NCI-H1930 (cell line): ENCODE measurements at places on chromosomes 7 and 10.

DNA sequence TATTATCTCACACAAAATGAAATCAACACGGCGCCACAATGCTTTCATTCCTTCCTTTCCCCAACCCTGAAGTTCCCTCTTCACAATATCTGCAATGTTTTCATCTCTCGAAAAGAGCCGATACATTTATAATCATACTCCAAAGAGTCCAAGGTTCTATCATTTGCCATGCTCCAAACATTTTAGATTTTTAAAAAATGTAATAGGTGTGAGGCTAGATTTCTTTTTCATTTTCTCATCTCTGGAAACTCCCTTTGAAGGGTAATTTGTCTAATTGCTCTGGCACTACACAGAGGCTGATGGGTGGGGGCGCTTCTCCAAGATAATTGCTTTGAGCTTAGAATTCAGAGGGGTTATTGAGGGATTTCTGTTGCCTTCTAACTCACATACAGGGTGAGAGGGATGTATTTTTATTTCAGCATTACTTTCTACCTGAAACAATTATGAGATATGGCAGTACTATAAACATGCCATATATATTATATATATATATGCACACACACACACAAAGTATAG is 4.9 kb downstream of the DLX5 start:
- peak; percentile 75 for DNase-seq

- no peak for DNase-seq
These were observed 131.6 kb upstream of the KLF14 start for GRCh38 chr7:130865408-130866236.

- no peak for DNase-seq
These were observed 402.0 kb upstream of the ZWINT start for GRCh38 chr10:56763090-56763489.

DNA sequence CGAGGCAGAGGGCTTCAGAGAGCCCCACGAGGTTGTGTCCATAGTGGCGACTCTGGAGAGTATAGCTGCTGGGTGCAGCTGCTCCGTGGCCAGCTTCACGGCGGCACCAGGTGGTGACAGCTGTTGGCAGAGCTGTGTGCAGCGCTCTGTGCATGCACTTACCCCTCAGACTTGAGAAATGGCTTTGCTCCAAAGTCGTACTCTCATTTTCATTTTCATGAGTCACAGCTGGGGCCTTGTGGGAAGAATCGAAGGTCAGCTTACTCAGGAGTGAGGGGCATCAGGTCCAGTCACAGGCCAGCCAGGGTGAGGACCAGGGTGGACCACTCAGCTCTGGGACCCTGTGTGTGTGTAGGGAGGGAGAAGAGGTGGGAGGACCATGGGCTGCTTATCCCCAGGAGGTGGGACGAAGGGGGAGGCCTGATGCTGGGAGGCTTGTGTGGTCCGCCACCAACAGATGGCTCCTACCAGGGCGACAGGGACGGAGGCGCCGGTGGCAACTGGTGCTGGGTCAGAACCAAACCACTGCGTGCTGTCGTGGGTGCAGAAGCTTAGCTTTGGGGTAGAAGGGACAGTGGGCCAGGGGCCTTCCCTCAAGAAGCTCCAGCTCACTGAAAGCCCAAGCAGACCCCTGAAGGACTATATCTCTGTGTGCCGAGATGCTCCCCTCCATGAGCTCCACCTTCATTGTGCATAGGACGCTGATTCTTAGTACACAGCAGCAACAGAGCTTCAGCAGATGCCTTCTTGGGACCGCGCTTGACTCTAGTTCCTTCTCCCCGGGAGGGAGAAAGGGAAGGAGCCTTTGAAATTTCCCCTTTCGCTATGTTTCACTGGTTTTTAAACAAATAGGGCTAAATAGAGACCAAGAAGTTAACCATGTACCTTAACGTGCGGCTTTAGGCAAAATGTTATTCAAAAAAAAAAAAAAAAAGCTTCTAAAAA is 225.0 kb downstream of the CELF2 start:
- no peak for DNase-seq

DNA sequence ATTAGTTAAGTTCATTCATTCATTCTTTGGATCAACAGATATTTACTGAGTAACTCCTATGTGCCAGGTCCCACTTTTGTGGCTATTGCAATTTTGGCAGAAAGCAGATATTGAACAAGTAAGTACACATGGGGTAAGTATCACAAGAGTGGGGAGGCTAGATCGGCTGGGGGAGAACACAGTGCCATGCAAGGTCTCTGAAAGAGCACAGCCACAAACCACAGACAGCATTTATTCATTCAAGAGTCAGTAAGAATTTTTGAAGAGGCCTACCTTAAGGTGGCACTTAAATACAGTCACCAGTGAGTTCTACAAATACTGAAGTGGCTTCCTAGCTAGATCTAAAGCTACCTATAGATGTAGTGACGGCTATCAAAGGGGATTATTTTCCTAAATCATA is 304.2 kb downstream of the RNLS start:
- no peak for DNase-seq

DNA sequence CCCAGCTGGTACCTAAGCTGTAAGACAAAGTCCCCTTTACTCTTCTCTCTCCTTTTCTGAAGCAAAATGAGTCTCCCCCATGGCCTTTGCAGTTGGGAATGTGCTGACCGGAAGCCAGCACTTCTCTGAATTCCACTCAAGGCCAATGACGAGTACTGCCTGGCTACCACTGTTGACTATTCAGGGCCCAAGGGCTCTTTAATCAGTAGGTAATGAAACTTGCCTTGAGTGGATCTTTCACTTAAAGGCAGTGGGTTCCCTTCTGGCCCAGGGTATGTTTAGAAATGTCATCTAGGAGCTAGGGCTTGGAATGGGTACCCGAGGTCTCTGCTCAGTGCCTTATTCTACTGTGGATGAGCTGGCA is 197.1 kb downstream of the BBS9 start:
- DNase-seq = no peak

GRCh38 chr7:40057292-40057691 is 77.1 kb downstream of the MPLKIP start:
- no peak for DNase-seq

- DNase-seq = no peak
These were observed 151.0 kb upstream of the AHR start for GRCh38 chr7:17147409-17147808.

- peak; percentile 75 for DNase-seq
These were observed 5.7 kb downstream of the ATG9B start for GRCh38 chr7:151018421-151019129.

GRCh38 chr10:7756360-7756992 is 31.3 kb downstream of the KIN start:
- no peak for DNase-seq

DNA sequence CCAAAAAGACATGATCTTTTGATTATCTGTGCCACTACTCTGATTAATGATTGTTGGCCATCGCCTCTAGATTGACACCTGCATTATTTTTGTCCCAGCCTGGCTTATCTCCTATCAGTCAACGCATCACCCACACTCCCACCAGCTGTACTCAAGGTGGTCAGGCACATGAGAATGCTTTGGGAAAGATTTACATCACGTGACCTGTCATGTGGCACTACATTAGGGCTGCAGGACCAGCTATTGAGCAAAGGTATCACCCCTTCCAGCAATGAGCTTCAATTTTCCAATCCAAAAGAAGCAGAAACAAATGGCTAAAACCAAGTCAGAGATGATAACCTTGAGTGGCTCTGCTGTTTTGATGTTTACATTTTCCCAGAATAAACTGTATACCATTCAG is 204.3 kb downstream of the PLXNA4 start:
- DNase-seq = no peak

GRCh38 chr10:79223091-79224048 is 123.9 kb upstream of the PPIF start:
- DNase-seq = no peak

DNA sequence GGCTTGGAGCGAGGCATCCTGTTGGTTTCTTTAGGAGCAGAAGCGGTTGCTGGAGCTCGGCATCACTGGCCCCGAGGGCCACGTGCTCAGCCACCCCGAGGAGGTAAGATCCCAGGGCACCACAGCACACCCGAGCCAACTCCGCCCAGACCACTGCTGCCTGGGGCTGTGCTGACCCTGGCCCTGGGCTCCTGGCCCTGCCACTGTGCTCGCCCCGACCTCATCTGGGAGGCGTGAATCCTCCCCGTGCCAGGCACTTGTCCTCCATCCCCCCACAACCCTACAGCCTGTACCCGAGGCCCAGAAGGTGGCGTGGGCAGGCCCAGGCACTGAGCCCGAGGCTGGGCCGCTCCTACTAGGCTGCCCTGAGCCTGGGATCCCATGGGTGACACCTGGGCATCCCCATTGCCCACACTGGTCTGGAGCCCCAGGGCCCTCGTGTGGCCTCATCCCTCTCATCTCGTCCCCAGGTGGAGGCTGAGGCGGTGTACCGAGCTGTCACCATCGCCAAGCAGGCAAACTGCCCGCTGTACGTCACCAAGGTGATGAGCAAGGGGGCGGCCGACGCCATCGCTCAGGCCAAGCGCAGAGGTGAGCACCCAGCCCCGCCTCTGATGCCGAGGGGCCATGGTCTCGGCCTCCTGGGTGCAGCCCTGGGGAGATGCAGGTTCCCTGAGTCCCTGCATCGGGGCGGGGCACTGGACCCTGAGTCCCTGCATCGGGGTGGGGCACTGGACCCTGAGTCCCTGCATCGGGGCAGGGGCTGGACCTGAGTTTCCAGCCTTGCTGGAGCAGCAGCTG is 11.8 kb downstream of the DPYSL4 start:
- DNase-seq = no peak

- DNase-seq = no peak
These were observed 14.3 kb downstream of the ZMIZ2 start for GRCh38 chr7:44762726-44763522.

GRCh38 chr7:31873816-31874597 is 187.0 kb downstream of the PPP1R17 start:
- no peak for DNase-seq

DNA sequence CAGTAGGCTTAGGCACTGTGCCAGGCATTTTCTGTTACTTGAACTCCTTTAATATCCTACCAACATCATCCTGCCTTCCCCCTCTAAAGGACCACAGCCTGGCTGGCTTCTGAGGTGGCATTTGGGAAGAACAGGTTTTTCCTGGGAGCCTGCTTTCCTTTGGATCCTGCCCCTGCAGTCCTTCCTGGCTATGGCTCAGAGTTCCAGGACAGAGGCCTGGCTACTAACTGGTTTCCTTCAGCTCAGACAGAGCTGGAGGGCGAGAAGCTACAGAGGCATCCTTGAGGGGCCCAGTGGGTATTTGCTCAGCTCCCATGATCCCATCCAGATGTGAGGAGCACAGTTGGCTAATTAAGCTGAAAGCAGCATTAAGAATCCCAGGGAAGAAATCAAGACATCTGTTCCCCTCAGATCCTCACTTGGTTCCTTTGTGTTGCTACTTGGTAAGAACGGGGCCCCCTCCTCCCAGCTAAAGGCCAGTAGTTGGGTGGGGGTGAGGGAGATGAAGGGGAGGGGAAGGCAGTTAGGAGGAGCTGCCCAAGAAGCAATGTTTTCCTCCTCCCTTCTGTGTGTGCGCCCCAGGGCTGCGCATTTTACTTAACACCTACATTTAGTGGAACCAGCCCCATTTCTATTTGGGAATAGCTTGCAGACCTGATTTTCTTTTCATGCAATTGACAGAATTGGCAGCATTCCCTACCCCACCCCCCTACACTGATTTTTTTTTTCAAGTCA is 142.6 kb upstream of the SORCS3 start:
- DNase-seq = no peak

DNA sequence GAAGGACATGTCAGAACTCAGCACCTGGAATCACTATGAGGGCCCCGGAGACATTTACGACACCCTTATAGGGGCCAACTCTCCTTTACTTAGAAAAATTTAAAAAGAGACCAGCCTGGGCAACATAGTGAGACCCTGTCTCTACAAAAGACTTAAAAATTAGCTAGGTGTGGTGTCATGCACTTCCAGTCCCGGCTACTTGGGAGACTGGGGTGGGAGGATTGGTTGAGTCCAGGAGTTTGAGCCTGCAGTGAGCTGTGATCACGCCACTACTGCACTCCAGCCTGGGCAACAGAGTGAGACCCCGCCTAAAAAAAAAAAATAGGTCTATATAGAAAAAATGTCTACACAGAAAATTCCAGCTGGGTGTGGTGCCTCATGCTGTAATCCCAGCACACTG is 7.5 kb upstream of the CYTH3 start:
- DNase-seq = no peak

- DNase-seq = no peak
These were observed 53.7 kb downstream of the HACD1 start for GRCh38 chr10:17563452-17563851.

DNA sequence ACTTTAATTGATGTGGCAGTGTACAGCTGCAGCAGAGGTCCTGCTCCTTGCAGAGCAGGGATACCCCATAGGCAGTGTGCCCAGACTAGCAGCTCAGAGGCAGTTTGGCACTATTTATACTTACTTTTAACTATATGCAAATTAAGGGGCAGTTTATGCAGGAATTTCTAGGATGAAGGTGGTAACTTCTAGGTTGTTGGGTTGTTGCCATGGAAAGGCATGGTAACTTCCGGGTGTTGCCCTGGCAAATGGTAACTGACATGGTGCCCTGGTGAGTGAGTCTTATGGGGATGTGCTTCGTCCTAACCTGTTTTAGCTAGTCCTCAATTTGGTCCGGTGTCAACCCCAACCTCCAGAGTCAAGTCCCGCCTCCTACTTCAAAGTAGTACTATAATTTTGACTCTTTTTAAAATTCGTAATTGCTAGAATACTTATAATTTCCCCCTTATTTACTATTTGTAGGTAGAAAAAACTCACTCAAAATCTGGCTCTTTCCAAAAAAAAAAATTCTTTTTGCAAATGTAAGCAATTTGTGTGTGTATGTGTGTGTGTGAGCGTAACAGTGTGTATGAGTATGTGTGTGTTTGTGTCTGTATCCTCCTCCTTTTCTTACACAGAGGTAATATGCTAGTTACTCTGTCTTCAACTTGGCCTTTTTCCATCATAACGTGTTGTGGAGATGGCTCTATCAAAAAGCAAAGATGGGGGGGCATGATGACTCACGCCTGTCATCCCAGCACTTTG is 5.9 kb downstream of the COL26A1 start:
- no peak for DNase-seq

- DNase-seq = no peak
These were observed 146.8 kb downstream of the ARHGAP22 start for GRCh38 chr10:48457949-48458661.

- no peak for DNase-seq
These were observed 378.4 kb upstream of the LRGUK start for GRCh38 chr7:133748443-133749407.
